T1000 (cell line): ENCODE measurements at places on chromosomes 13 and 19.

GRCh38 chr13:100088644-100089464, at the start of gene PCCA:
Gene PCCA, plus strand, starts transcription at chr13:100089093. Its CDS starts 28 bp downstream, at chr13:100089121.
- peak; percentile 79 for DNase-seq

- no peak for DNase-seq
These were observed 30.6 kb upstream of the SOHLH2 start for GRCh38 chr13:36244990-36245389.

GRCh38 chr13:26132756-26133155, 80.9 kb upstream of the SHISA2 start:
- no peak for DNase-seq

DNA sequence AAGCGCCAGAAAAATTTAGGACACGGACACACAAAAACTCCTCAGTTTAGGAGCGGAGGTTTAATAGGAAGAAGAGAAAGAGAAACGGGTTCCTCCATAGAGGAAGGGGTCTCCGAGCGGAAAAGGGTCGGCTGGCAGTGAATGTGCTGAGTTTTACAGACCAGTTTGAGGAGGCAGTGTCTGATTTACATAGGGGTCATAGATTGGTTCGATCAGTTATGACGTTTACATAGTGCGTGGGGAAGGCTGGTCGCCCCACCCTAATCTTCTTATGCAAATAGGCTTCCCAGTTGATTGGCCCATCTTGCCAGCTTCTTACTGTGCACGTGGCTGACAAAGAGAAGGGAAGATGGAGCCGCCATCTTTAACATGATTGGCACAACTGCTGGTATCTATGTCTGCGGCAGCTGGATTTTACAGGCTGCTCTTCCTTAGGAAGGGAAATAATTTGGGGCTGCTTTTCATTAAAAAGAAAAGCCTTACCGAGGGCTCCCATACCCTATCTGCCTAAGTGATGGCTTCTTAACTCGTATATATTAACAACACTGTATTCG, 1.2 kb upstream of the ZNF225 start:
- peak; percentile 11 for DNase-seq

GRCh38 chr13:113862931-113863523, 849 bp downstream of the GAS6 start:
- no peak for DNase-seq

GRCh38 chr13:100175078-100175802, 86.3 kb downstream of the PCCA start:
- DNase-seq = no peak

GRCh38 chr13:48892688-48893075, 83.0 kb upstream of the FNDC3A start:
- no peak for DNase-seq

GRCh38 chr13:21216332-21216731, 39.9 kb downstream of the MRPL57 start:
- no peak for DNase-seq

DNA sequence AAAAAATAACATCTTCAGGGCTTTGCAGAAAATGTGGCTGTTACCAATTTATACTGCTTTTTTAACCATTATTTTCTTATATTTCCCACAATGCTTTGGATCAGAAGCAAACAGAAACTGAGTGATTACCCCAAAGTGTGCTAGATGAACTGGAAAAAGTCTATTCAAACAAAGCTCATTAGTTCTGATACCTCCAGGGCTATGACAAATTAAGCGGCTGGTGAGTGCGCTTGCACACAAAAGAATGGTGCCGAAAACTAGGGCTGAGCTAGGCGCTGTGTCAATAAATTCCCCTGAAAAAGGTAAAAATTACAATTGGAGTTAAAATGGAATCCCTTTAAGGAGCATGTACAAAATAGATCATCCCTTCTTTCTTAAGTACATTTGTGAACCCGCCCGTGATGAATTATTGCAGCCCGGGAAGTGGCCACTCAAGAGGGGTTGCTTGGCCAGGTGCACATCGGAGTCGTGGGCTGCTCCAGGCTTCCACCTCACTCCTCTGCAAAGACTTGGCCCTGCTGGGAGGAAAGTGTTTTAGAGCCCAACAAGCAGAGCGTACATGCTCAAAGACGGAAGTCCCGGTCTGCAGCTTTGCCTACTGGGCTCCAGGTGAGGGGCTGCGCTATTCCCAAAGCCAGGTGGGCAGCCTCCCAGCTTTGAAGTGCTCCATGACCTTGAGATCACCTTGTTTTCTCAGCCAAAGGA, 164.0 kb upstream of the ZNF507 start:
- no peak for DNase-seq

DNA sequence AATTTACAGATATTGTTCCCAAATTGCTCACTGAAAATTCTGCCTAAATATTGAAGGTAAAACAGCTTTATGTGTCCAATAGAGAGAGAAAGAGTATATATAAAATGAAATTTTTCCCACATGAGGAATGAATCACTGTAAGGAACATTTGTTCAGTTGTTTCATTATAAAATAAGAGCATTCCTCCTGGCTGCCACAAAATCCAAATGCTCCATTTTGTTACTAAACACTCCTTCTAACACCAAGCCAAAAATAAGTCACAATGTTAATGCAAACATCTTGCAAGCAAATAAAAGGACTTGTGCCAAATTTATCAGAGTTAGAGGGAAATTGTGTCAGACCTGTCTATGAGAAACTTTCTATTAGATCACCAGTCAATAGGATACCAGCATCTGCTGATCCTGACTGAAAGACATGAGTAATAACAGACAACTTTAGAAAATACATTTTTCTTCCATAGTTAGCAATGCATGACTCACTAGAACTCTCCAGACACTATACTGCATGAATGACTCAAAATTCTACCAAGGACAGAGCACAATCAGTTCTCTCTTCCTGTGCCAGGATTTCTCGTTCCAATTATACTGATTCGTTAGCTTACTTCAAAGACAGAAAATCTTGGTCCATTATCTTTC, 83.5 kb upstream of the FNDC3A start:
- no peak for DNase-seq

DNA sequence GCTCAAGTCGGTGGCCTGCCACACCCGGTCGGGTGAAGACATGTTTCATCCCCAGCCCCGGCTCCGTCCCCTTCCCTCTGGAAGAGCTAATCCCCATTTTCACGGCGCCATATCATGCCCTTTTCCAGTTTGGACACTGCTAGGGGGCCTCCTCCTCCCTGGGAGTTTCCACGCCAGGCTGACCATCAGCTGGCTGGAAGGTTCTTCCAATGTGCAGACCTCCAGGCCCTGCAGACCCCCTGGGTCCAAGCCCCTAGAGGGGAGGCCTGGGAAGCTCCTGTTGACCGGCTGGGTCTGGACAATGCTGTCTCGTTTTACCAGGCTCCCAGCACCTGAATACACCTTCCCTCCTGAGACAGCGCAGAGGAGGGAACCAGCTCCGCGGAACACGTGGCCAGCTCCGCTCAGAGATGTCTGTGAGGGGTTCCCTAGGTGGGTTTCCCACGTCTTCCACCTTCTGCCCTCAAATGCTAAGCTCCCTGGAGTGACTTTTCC, 44.7 kb upstream of the RANBP3 start:
- DNase-seq = no peak

DNA sequence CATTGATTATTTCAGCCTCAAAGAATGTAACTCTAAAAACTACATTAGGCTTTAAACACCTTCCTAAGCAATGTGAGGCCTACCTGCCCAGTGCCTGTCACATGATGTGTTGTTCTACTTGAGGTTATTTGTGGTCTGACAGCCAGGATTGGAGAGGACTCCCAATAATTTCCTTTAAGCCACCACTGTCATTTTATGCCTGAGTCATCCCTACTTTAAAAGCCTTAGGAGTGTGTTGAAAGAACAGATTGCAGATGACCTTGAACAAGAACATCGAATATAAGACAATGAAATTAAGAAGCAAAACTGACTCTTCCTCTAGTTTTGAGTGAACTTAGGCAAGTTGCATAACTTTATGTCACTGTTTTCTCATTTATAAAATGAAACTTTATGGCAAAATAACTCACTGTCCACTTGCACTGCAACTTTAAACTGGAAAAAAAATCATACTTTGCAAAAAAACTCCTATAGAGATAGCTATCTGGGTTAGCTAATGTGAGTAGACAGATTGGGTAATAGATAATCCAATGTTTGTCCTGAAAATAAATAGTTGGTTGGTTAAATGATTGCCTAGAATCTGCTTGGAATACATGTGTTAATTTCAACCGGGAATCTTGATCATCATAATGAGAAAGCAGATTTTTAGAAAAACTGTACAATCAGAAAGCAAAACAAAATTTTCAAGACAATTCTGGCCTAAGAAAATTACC, 361.2 kb downstream of the SUCLA2 start:
- no peak for DNase-seq

DNA sequence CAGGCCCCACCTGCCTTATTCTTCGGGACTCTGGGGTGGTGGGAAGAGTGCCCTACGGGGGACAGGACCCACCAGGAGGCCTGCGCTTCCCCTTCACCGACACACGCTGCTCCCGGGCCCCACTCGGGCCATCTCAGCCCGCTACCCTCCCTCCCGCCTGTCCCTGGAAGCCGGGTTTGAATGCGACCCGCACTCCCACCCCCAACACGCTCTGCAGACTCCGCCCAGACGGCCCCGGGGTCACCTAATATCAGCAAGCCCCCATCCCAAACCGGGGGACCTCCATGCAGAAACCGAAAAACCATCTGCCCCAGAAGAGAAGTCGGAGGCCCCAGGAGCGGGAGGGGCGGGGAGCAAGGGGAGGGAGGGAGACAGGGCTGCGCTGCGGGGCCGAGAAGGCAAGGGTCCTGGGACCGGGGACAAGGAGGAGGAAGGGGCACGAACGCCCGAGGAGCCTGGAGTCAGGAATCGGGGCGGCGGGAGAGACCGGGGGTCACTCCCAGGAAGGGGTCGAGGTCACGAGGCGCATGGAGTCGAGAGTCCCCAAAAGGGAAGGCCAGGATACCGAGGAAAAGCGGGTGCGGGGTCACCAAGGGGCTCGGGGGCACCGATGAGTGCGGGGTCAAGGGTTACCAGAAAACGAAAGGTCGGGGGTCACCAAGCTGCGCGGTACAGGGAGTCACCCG, 766 bp downstream of the SBNO2 start:
- no peak for DNase-seq

GRCh38 chr13:41232578-41233480, 30.5 kb downstream of the MTRF1 start:
- DNase-seq = no peak

DNA sequence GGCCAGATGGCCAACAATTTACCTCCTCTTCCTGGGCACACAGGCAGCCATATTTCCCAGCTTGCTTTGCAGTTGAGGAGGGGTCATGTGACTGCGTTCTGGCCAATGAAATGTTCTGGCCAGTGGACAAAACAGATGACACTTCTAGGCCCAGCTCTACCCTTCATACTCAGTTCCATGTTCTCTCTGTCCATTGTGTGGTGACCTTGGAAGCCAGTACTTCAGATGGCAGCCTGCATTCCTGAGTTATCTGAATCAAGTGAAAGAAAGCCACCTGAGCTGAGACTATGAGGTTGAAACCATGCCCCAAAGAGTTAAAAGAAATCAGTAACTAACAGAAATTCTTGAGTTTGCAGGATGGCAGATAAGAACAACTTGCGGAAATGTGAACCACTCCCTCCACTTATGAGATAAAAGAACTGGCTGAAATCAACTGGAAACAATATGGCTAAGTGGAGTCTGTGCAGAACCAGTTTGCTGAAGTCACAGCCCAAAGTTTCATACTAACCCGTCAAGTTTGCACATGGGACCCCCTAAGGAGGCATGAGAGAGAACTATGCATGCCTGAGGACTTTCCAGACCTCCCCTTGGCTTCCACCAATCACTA, 8.1 kb downstream of the FAM187B start:
- DNase-seq = no peak

DNA sequence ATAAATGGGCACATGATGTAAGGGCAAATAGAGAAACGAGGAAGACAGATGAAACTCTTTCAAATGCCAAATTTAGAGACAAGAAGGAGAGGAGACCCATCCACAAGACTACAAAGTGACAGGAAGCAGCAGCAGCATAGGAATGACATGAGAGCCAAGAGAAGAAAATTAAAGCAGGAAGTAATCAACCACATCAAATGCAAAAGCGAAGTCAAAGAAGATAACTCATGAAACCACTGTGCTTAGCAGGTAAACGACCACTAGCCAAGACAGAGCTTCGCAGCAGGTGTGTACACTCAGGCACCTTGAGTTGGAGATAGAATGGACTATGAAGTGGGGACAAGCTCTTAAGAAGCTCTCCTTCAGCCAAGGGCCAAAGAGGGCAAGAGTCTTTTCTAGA, 64.1 kb downstream of the KLF12 start:
- DNase-seq = no peak

GRCh38 chr19:14354445-14354844, 26.8 kb upstream of the ADGRE5 start:
- DNase-seq = no peak

DNA sequence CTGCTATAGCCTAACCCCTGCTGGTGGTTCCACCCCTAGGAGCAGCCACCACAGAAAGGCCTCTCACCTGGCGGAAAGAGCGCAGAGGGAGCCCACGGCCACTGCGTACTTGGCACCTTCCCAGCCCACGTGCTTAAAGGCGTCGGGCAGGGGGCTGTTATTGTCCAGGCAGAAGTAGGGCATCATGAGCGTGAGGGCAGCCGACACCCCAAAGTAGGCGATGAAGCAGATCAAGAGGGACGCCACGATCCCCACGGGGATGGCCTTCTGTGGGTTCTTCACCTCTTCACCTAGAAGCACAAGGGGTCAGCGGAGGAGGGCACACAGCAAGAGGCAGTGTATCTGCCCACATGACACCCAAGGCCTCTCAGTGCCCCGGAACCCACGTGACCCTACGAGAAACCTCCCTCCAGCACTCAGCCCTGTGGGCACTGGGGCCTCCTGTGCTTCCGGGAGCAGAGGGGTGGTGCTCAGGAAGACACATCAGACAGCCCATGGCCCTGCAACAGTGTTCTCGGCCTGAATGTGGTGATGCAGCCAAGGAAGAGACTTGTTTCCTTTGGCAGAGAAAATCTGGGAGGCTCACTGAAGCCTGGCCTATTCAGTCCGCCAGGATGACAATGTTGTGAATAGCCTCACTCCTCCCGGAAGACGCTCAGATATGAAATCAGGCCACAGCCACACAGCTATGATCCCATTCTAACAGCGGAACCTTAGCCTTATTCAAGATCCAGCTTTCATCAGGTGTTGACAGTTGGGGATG, 72.1 kb downstream of the SLC7A1 start:
- no peak for DNase-seq

DNA sequence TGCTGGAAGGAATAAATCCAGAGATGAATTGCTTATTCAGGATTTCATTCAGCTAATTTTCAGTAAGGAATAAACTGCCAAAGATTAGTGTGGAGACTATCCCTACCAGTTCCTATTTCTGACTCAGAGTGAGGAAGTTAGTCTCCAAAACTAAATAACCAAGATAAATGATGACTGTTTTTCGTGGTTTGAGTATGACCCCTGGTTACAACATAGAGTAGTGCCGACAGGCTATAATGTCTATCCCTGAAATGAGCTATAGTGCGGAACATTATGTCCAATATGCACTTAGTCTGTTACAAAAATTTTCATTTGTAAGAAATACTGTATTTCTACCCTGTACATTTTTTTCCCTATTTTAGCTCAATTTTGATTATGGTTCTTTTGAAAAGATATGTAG, 51.4 kb downstream of the NBEA start:
- DNase-seq = no peak
